ENCODE measurements at places on chromosomes 4 and X. TPM values are rescaled to one million over a fixed set of nuclear protein-coding genes. Genes with fewer than 3 reads are reported as not detected.
A peak's percentile ranks its signal among the peaks of the same experiment; 100 is the strongest.

The SCRG1 gene
- polyA plus RNA-seq, result not detected

The CNKSR2 gene
- polyA plus RNA-seq, result 0.16 TPM

The CAPN6 gene
- polyA plus RNA-seq, result 0.25 TPM

The FGD1 gene
- polyA plus RNA-seq, result 9.0 TPM

The STS gene
- polyA plus RNA-seq, result 0.50 TPM

The GJB1 gene
- not detected for polyA plus RNA-seq

The NAT8L gene
- polyA plus RNA-seq, result 0.02 TPM

The BEX5 gene
- 1.1 TPM for polyA plus RNA-seq

The TRIML2 gene
- polyA plus RNA-seq, result 48.9 TPM

The ANXA3 gene
- 377 TPM for polyA plus RNA-seq

The CPZ gene
- polyA plus RNA-seq, result not detected

The UPF3B gene
- 7.9 TPM for polyA plus RNA-seq

The SPANXC gene
- polyA plus RNA-seq, result not detected

The ARX gene
- polyA plus RNA-seq, result not detected

The PAGE5 gene
- not detected for polyA plus RNA-seq

The CFAP299 gene
- polyA plus RNA-seq, result not detected

The DYNLT3 gene
- 14.2 TPM for polyA plus RNA-seq

The REELD1 gene
- not detected for polyA plus RNA-seq

The CSAG3 gene
- not detected for polyA plus RNA-seq

DNA sequence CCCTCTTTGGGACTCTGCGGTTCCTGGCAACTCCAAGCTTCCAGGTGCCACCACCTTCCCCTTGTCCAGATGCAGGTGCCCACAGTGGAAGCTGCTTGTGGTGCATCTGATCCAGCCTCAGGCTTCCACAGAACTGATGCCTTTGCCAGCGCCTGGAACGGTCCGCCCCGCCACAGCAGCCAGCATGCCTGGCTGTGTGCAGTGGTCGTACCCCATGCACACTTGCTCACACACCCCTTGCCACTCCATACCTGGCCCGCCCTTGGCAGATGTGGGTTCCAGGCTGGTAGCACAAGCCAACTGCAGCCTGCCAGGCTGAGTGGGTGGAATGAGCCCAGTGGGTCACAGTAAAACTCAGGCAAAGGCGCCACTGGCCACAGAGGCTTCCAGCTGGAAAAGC is 240.5 kb downstream of the PPP4R3C start:
- no peak for DNase-seq

DNA sequence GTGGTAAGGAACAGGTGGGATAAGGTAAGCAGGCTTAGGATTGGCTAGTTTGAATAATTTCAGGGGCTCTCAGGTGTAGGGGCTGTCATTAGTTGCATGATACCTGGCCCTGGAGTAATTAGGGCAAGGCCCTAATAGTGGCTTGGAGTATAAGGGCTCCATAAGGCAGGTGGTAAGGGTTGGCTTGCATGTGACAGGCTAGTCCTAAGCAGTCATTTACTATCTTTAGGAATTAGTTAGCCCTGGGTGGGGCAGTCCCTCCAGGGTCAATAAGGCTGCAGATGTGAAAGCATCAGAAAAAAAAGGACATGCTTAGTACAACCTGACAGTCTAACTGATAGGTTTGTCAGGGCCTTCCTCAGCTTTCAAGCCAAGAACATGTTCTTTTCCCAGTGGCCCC is 7.8 kb upstream of the TMPRSS11D start:
- no peak for DNase-seq

GRCh38 chr4:2295900-2296442 is 34.1 kb upstream of the MXD4 start:
- no peak for DNase-seq

DNA sequence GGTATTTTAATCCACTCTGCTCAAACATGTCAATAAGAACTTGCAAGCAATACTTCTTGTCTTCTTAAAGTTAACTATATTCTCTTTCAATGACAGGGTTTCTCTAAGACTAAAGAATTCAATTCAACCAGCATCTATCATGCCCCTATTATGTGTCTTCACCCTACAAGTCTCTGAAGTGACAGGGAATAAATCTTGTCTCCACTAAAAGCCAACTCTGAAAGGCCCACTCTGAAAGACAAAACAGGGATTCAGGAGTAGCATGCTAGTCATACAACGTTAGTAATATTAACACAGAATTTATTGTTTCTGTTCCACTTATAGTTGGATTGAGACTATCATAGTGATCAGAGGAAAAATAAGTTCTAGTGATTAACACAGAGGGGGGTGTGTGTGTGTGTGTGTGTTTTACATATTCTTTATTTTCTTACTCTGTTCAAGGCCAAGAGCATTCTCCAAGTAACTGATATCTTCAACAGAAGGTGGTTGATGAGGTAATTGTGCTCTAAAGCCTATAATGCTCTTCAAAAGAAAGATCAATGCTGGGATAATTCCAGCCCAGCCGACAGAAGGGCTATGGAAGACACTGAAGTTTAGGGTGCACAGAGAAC is 122.4 kb upstream of the DCLK2 start:
- DNase-seq, result no peak

DNA sequence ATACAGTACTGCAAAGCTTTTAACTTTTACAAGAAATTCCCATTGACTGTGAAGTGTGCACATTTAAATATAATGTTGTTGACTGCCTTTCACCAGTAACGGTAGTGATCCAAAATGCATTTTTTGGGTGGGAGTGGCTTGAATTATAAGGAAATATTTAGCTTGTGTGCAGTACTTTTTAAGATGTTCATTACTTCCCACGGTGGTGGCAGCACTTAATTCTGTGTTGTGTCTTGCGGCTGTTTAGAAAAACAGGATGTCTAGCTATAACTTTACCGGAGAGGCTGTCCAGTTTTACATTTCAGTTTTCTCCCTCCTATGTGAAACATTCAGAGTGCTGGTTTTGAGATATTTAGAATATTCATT is 1.7 kb downstream of the TMEM131L start:
- no peak for DNase-seq

DNA sequence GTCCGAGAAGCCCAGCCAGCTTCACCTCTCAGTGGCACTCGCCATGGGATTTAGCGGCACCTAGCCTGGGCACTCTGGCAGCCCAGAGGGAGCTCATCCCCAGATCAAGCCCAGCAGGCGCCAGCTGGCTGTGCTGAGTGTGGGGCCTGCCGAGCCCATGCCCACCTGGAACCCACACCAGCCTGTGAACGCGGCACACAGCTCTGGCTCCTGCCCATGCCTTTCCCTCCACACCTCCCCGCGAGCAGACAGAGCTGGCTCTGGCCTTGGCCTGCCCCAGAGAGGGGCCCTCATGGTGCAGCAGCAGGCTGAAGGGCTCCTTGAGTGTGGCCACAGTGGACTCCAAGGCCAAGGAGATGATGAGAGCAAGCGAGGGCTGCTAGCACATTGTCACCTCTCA is 38.0 kb upstream of the AADAT start:
- DNase-seq, result no peak

- peak; percentile 0 for DNase-seq
Observed at GRCh38 chr4:139704915-139705485, 39.4 kb downstream of the MGST2 start.

- no peak for DNase-seq
Observed at GRCh38 chr4:152862608-152863007, 73.5 kb upstream of the FHDC1 start.

GRCh38 chrX:119669424-119670037 is 23.4 kb downstream of the SEPTIN6 start:
- no peak for DNase-seq

GRCh38 chr4:1872870-1873269 is 1.7 kb downstream of the NSD2 start:
- peak; percentile 55 for DNase-seq

- no peak for DNase-seq
Observed at GRCh38 chrX:96909291-96909690, 25.6 kb downstream of the RPA4 start.

- DNase-seq, result no peak
Observed at GRCh38 chr4:177204126-177204525, 105.5 kb upstream of the NEIL3 start.

DNA sequence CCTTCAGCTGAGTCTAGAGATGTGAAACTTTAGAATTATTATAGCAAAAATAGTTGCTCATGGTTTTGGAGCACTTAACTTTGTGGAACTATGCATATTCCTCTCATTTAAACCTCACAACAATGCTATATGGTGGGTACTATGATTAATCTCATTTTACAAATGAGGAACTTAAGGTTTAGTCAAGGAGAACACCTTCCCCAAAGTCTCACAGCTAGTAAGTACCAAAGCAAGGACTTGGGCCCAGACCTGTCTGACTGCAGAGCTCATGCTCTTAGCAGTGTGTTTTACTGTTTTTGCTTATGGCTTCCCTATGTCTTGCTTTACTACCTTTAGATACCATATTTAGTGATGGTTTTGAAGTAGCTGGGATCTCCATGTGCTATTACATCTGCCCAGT is 5.1 kb downstream of the UBE2A start:
- DNase-seq, result no peak

GRCh38 chr4:154044108-154044531 is 255.2 kb upstream of the SFRP2 start:
- no peak for DNase-seq

DNA sequence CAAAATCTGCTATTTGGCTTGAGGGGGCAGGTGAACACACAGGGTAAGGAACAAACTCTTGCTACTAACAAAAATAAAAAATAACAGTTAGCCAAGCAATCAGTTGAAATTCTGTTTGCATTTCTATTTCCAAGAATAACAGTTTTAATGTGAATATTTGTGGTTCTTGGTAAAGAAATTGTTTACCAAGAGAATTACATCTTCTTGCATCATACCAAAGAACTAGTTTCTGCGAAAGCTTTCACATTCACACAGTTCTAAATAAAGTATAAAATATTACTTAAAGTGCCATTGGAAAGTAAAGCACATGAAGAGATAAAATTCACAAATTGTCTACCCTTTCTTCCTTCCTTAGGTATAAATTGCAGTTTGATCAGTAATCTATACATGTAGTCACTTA is 54.4 kb downstream of the KLHL4 start:
- DNase-seq, result no peak

DNA sequence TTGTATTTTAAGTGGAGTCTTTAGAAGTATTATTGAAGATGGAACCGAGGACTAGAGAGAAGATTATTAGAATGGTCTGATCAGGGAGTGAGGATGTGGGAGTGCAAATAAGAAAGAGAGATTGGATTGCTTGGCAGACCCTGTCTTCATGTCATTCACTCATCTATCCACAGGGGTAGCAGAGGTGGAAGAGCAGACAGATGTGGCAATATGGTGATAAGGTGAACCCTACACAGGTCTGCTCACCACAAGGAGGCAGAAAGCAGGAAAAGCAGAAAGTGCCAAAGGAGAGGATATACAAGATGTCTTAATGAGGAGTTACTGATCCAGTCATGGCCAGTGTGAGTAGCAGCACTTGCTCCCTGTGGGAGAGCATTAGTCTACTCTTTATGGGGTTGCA is 129.4 kb downstream of the MAGEE2 start:
- no peak for DNase-seq

GRCh38 chrX:119495734-119496726 is 27.8 kb downstream of the SLC25A5 start:
- no peak for DNase-seq

DNA sequence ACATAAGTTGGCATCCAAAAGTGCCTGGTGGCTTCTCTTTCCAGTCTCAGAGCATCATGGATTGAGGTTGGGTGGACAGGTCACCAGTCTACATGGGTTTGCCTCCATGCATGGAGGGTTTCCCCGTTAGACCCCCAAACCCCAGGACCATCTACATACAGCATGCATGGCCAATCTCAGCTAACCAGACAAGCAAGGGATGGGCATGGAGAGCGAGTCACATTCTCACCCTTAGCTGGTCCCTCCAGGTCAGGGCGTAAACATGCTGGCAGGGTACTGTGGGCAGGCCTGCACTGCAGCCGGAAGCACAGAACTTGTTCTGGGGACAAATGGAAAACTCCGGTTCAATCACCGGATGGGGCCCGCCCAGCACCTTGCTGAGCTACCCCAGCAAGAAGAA is 37.3 kb downstream of the HCCS start:
- no peak for DNase-seq

- peak; percentile 38 for DNase-seq
Observed at GRCh38 chr4:157978680-157979361, 194.0 kb downstream of the GASK1B start.

- DNase-seq, result no peak
Observed at GRCh38 chrX:55011294-55011693, 11.1 kb downstream of the APEX2 start.

- DNase-seq, result no peak
Observed at GRCh38 chrX:23980011-23980441, 47.0 kb downstream of the KLHL15 start.

DNA sequence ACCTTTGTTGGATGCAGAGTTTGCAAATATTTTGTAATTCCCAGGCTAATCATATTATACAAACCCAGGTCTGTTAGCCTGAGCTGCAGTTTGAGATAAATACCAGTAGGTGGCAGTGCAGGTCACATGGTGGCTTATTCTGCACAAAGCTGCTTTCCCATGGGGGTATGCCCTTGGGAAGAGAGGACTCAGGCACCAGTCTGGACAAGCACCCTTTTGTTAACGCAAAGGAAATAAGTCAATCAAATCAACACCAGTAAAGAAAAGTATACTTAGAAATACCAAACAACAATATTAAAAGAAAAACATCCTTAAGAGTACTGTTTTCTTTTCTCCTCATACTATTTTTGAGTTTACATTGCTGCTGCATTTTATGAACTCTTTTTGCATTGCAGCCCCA is 389.0 kb upstream of the ZFP42 start:
- DNase-seq, result peak; percentile 76

DNA sequence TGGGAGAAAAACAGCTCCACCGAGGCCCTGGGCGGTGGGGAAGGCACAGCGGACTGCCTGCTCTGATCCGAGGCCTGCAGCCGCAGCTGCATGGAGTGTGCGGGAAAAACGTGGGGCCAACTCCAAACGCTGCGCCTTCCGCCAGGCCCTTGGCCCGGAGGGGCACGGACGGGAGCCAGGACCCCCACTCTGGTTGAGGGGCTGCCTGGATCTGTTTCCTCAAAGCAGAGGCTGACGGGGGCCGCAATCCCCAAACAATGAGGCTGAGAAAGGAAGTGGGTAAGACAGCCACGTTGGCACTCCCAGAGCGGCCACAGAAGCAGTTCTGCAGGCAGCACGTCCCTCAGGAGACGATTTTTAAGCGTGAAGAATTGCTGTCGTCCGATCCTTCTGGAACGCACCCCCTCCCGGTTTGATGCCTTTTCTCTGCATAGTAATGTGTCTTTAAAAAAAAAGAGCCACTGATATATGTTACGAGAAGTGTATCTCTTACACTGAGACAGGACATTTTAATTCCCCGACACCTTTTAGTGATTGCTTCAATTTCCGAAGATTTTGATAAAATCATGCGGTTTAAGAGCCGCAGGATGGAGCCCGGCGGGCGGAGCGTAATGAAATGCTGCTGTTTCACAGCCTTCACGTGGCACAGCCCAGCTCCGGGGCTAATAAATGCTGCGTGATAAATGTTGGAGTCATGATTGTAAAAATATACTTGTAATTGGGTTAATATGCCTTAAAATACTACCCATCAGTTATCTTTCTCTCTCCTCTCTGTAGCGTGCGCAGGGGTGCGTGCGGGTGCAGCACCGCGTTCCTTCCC is 85.7 kb downstream of the FAM53A start:
- DNase-seq, result no peak

All from foreskin keratinocyte (primary cell).